ENCODE measurements at places on chromosomes 7 and 10. TPM values are rescaled to one million over a fixed set of nuclear protein-coding genes. Genes with fewer than 3 reads are reported as not detected.

The STRIP2 gene
- total RNA-seq: 12.2 TPM

The FXYD4 gene
- not detected for total RNA-seq

The IL15RA gene
- total RNA-seq: 23.5 TPM

The CDK6 gene
- 138 TPM for total RNA-seq

The UNCX gene
- total RNA-seq: not detected

The OPALIN gene
- total RNA-seq: not detected

The CEP55 gene
- 44.6 TPM for total RNA-seq

The CPA2 gene
- total RNA-seq: not detected

The ANKRD61 gene
- total RNA-seq: not detected

The EVX1 gene
- total RNA-seq: not detected

The WEE2 gene
- not detected for total RNA-seq

The SRGN gene
- 292 TPM for total RNA-seq

Measured in activated CD8-positive, alpha-beta T cell treated with anti-CD3 and anti-CD28 coated beads for 36 hours (primary cell).